ENCODE measurements at places on chromosomes 7 and 10.

DNA sequence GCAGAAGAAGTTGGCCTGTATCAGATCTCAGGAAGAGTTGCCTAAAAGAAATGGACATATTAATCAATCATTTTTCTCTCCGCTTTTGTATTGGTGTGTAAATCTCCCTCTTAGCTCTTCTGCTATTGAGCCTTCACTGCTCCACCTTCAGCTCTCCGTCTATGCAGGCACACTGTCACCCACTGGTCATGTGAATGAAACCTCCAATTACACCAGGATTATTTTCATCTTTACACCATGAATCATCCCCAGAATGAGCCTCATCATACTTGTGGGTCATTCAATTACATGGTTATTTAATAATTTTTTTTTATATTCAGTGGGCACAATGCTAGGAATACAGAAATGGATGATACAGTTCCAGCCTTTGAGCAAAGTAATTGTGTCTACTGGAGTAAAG, 92.6 kb downstream of the LRRC4 start:
- no peak for DNase-seq

- no peak for DNase-seq
Observed at GRCh38 chr7:159121068-159121467, 23.6 kb downstream of the VIPR2 start.

- DNase-seq = no peak
Observed at GRCh38 chr10:4450981-4451908, 374.8 kb upstream of the AKR1E2 start.

DNA sequence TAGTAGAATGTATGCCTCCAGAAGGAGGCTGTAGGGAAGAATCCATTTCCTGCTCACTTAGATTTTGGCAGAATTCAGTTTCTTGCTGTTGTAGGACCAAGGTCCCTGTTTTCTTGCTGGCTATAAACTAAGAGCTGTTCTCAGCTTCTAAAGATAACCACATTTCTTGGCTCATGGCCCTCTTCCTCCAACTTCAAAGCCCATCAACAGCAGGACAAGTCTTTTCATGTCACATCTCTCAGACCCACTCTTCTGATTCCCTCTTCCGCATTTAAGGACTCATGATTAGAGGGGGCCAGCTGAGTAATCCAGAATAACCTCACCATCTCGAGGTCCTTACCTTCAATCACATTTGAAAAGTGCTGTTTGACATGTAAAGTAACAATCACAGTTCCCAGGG, 8.2 kb upstream of the LSM8 start:
- no peak for DNase-seq

GRCh38 chr10:129133856-129134255, 333.2 kb upstream of the MGMT start:
- DNase-seq = no peak

- DNase-seq = no peak
Observed at GRCh38 chr7:100115026-100115425, 4.1 kb downstream of the TAF6 start.

- DNase-seq = no peak
Observed at GRCh38 chr10:78982726-78983125, 86.0 kb upstream of the ZMIZ1 start.

- DNase-seq = no peak
Observed at GRCh38 chr10:69172241-69172982, 7.6 kb upstream of the SUPV3L1 start.

DNA sequence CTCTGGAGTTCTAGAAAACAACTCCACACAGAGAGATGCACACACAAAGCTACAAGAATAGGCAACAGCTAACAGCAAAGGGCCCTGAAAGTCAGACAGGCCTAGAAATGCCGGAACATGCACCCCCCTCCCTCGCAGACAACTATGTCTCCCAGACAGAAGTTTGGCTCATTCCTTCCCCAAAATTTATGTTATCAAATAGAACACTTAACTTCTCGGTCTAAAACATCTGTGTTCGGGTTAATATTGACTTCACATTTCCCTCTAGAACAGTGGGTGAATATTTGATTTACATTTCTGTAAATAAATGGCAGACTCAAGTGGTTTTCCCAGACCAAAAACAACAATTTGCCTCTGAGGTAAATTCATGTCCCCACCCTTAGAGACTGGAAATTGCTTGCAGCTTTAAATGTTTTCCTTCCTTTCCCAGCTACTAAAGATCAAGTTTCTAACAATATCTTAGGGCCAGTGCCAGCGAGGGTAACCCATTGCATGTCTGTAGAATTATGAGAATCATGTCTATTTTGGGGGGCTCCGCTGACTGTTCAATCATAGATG, 92.5 kb upstream of the INHBA start:
- DNase-seq = no peak

DNA sequence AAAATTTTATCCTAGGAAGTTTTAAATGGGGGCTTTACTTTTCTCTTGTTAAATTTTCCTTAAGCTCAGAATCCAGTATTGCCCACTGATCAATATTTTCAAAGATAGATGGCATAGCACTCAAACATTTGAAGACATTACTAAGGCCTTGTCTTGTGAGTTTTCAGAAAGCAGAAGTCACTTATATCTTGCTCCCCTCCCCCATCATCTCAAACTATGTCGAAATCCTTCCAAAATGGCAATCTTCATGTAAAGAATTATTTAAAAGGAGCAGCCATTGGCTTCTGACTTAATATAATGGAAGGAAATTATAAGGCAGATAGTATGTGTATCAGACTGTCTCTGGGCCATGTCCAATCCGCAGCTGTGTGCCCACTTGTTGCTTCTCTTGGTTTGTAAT, 553.5 kb upstream of the C7orf33 start:
- no peak for DNase-seq

Measured in substantia nigra (tissue), 51 donors.